ENCODE measurements at places on chromosomes 7 and 10.

GRCh38 chr7:116499168-116500077 is at the start of gene CAV2:
TSS of gene CAV2 (plus strand) at chr7:116499738. CDS start at chr7:116499782, 44 bp downstream.
- DNase-seq: no peak

DNA sequence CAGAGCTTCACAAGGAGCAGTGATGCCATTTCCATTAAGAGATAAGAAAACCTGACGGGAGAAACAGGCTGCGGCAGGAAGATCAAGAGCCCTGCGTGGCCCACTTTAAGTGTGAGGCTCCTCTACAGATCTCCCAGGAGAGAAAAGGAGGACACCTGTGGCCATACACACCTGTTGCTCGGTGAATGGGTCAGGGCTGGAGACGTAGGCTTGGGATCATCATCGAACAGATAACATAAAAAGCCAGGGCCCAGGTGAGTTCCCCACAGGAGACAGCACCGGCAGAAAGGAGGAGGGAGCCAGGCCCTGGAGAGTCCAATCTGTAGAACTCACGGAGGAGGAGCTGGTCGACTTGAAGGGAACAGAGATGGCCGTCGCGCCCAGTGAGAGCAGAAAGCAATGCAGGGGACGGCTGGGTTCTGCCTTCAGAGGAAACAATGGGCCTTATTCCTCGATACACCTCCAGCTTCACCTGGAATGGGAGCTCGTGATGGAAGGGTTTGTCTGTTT is 556.8 kb downstream of the DNAJB6 start:
- DNase-seq: no peak

DNA sequence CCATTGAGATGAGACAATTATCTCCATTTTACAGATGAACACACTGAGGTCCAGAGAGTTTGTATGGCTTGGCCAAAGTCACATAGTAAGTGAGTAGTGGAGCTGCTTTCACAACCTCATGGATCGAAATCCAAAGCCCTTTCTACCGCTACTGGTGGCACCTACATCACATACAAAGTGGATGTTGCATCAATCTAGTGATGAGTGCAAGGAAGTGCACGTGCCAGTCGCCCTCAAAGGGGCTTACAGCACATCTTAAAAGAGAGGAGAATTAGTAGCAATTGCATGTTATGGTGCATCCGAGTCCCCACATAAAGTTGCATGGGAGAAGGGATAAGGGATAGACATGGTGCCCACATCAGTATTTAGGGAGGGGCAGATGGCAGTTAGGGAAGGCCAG is 31.0 kb upstream of the GPR26 start:
- no peak for DNase-seq

DNA sequence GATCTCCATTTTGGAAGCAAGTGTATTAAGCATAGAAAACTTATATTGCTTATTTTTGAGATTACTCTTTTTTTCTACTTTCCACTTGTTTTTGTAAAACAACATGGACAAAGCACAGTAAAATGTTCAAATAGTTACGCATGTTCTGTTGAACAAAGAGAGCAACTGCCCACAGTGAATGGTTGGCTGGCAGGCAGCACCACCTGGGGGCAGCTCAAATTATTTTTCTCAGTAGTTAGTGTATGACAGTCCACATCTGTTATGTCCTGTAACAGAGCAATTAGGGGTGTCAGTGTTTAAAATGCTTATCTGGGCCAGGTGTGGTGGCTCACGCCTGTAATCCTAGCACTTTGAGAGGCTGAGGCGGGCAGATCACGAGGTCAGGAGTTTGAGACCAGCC is 46.1 kb upstream of the CACUL1 start:
- DNase-seq: no peak

- DNase-seq: peak; percentile 40
Observed at GRCh38 chr10:25875556-25876165, 58.4 kb upstream of the MYO3A start.

DNA sequence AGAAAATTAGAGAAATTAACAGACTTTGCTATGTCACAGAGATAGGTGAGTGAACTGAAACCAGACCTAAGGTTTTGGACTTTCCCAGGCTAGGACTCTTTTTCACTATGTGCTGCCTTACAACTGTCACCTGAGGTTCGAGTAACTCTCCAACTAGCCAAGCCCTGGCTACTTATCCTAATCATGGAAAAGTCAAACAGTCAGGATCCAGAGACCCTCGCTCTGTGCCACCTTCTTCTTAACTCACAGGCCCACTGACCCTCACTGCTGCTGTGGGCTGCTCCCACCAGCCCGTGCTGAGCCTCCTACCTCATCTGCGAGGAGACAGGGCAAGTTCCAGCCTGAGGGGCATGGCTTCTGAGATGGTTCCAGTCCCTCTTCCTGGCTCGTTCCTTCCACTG is 211.4 kb upstream of the KLF14 start:
- DNase-seq: no peak

GRCh38 chr7:79461660-79462059 is 8.2 kb upstream of the MAGI2 start:
- DNase-seq: no peak

- DNase-seq: no peak
Observed at GRCh38 chr7:122544463-122544862, 154.5 kb downstream of the RNF133 start.

- no peak for DNase-seq
Observed at GRCh38 chr10:71423901-71424300, 27.2 kb downstream of the CDH23 start.

DNA sequence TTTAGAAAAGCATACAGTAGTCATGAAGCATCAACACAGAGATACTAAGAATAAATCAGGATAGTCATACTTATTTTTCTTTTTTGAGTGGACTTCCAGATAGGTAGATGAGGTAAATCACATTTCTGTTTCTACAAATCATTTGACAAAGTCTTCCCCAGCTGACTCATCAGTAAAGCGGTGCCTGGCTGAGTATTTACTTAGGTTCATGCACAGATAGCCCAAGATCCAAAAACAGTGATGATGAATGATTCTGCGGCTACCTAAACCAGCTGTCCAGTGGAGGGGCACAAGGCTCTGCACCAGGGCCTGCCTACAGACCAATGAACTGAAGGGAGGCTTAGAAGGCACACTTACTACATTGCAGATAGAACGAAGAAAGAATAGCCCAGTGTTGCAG is 113.1 kb downstream of the PARP12 start:
- no peak for DNase-seq

- DNase-seq: no peak
Observed at GRCh38 chr7:134761266-134761665, 18.2 kb upstream of the CALD1 start.

- no peak for DNase-seq
Observed at GRCh38 chr7:132508724-132509353, 67.4 kb downstream of the PLXNA4 start.

GRCh38 chr10:18868919-18869318 is 179.7 kb upstream of the MALRD1 start:
- no peak for DNase-seq

DNA sequence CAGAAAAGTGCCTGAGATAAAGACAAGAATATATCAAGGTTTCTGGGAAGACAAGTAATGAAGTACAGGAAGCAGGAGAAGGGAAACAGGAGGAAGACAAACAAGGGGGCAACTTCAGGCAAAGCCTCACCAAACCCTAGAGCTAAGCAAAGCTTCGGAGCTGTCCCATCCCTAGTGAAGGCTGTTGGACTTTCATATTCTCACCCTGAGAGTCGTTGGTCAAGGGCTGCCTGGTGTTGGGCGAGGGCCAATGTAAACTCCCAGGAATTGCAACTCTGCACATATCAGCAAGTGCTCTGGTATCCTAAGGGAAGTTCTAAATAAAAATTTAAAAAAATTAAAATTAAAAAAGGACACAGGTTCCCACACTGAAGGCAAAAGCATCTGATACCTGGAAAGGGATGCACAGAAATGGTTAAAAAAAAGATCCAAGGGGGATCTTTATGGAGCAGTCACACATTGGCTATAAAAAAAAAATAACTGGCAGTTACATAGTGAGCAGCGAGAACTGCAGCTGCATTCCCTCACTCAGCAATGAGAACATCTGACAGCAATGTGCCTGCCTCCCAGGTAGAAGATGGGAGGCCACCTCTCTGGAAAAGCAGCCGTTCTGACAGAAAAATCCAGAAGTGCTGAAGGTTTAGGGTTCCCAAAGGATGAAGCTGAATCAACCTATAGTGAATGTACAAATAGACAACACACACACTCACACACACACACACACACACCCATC is 304.7 kb downstream of the WDR11 start:
- DNase-seq: no peak

DNA sequence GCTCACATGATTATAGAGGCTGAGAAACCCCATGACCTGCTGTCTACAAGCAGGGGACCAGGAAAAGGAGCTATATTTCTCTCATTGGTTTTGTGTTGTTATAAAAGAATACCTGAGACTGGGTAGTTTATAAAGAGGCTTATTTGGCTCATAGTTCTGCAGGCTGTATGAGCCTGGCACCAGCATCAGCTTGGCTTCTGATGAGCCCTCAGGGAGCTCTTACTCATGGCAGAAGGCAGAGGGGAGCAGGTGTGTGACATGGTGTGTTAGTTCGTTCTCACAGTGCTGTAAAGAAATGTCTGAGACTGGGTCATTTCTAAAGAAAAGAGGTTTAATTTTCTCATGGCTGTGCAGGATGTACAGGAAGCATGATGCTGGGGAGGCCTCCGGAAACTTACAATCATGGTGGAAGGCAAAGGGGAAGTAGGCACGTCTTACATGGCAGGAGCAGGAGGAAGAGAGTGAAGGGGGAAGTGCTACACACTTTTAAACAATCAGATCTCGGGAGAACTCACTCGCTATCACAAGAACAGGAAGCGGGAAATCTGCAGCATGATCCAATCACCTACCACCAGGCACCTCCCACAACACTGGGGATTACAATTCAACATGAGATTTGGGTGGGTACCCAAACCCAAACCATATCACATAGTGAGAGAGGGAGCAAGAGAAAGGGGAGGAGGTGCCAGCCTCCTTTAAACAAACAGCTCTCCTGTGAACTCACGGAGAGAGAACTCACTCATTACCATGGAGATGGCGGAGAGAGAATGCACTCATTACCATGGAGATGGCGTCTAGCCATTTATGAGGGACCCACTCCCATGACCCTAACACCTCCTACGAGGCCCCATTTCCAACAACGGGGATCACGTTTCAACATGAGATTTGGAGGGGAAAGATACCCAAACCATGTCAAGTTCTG is 133.4 kb downstream of the JCAD start:
- no peak for DNase-seq

- DNase-seq: no peak
Observed at GRCh38 chr10:13844651-13845050, 257.9 kb downstream of the PRPF18 start.

GRCh38 chr10:25698638-25699037 is 235.4 kb upstream of the MYO3A start:
- no peak for DNase-seq

DNA sequence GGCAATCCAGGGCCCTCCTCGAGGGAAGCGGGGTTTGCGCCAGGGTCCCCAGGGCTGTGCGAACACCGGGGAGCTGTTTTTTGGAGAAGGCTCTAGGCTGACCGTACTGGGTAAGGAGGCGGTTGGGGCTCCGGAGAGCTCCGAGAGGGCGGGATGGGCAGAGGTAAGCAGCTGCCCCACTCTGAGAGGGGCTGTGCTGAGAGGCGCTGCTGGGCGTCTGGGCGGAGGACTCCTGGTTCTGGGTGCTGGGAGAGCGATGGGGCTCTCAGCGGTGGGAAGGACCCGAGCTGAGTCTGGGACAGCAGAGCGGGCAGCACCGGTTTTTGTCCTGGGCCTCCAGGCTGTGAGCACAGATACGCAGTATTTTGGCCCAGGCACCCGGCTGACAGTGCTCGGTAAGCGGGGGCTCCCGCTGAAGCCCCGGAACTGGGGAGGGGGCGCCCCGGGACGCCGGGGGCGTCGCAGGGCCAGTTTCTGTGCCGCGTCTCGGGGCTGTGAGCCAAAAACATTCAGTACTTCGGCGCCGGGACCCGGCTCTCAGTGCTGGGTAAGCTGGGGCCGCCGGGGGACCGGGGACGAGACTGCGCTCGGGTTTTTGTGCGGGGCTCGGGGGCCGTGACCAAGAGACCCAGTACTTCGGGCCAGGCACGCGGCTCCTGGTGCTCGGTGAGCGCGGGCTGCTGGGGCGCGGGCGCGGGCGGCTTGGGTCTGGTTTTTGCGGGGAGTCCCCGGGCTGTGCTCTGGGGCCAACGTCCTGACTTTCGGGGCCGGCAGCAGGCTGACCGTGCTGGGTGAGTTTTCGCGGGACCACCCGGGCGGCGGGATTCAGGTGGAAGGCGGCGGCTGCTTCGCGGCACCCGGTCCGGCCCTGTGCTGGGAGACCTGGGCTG is 26.0 kb downstream of the PRSS2 start:
- peak; percentile 30 for DNase-seq

- no peak for DNase-seq
Observed at GRCh38 chr7:12470930-12471329, 67.3 kb upstream of the VWDE start.

DNA sequence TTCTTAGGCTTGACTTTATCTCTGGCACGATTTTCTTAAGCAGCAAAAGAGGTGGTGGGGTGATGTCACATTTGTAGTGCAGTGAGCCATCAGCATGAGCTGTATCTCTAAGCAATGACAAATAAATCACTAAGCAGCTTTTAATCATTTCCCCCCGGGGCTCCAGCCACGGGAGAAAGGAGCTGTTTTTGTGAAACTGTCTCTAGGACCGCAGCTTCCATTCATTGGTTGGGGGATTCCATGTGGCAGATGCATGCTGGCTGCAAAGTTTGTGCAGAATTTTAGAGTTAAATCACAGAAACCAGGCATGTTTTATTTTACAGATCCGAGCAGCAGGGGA is 464 bp downstream of the KIAA1217 start:
- DNase-seq: no peak

GRCh38 chr7:116194115-116194514 is 16.2 kb upstream of the TES start:
- DNase-seq: no peak

DNA sequence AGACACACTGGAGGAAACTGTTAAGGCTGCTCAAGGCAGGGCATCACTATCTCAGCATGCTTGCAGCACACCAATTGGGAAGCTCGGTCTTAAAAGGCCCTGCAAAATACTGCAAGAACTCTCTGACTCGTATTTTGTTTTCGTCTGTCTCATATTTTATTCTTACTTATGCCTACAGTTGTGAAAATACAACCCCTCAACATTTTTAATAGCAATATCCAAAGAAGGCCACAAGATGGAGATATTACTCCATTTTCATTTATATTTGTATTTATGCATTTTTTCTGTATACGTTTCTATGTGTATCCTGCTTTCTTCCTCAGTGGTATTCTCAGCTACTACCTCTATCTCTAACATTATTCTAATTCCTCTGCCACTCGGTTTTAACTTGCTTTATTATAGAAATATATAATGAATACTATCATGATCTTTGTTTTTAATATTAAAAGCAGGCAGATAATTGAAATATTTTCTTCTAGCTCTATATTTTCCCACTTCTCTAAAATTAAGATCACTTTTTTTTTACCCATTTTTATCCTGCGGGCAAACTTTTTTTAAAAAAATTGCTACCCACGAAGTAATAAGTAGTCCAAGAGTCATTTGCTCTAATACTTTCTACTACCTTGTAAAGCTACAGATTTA is 10.0 kb downstream of the DNAJC1 start:
- no peak for DNase-seq

GRCh38 chr10:48529331-48529730 is 75.5 kb downstream of the ARHGAP22 start:
- no peak for DNase-seq

- no peak for DNase-seq
Observed at GRCh38 chr7:15932318-15932717, 245.8 kb upstream of the MEOX2 start.

Measured in CD4-positive, alpha-beta T cell treated with Interleukin-15 for 1 hour (primary cell).